ENCODE measurements at places on chromosomes 13 and 19. TPM values are rescaled to one million over a fixed set of nuclear protein-coding genes. Genes with fewer than 3 reads are reported as not detected.

The IL12RB1 gene
- total RNA-seq = not detected

The CPB2 gene
- total RNA-seq = not detected

The CFAP97D2 gene
- not detected for total RNA-seq

The CEACAM7 gene
- total RNA-seq = not detected

The MEIOSIN gene
- total RNA-seq = not detected

The ZNF723 gene
- not detected for total RNA-seq

The LHFPL6 gene
- total RNA-seq = 19.4 TPM

The SLC25A41 gene
- total RNA-seq = not detected

The AKT2 gene
- total RNA-seq = 39.3 TPM

The AP3D1 gene
- 67.6 TPM for total RNA-seq

The CEBPA gene
- 6.5 TPM for total RNA-seq

The ARHGAP33 gene
- 3.5 TPM for total RNA-seq

The MYH14 gene
- 3.0 TPM for total RNA-seq

The UBA52 gene
- 1,144 TPM for total RNA-seq

The CYP4F22 gene
- total RNA-seq = not detected

The NLRP7 gene
- total RNA-seq = not detected

The TMPRSS9 gene
- total RNA-seq = not detected

The RASAL3 gene
- not detected for total RNA-seq

The PSG5 gene
- not detected for total RNA-seq

The TNFSF11 gene
- not detected for total RNA-seq

The ZNF8 gene
- 6.7 TPM for total RNA-seq

The RNF113B gene
- total RNA-seq = not detected

The SEMA6B gene
- total RNA-seq = 5.9 TPM

The CACNG6 gene
- 4.6 TPM for total RNA-seq

The FFAR1 gene
- not detected for total RNA-seq

The ELAVL3 gene
- not detected for total RNA-seq

The ERICH6B gene
- total RNA-seq = not detected

The CEACAM5 gene
- total RNA-seq = not detected
